Tibial nerve (tissue), 4 donors: ENCODE measurements at places on chromosomes 4 and X. TPM values are rescaled to one million over a fixed set of nuclear protein-coding genes. Genes with fewer than 3 reads are reported as not detected.

Gene PRKG2
- total RNA-seq = 0.30 TPM

Gene LDB2
- total RNA-seq = 62.7 TPM

Gene MAGEB2
- not detected for total RNA-seq

Gene S100P
- not detected for total RNA-seq

Gene PCDH10
- 2.5 TPM for total RNA-seq

Gene RAB9A
- total RNA-seq = 29.4 TPM

Gene RGN
- total RNA-seq = 2.5 TPM

Gene HMX1
- not detected for total RNA-seq

Gene MAGEA10
- total RNA-seq = not detected

Gene DAPP1
- 0.42 TPM for total RNA-seq

Gene ITIH6
- not detected for total RNA-seq

Gene MTNR1A
- total RNA-seq = not detected

Gene ZDHHC9
- total RNA-seq = 19.2 TPM

Gene FAM9C
- total RNA-seq = not detected

Gene GRID2
- total RNA-seq = not detected

Gene TREX2
- 1.5 TPM for total RNA-seq

Gene CPZ
- 1.6 TPM for total RNA-seq

Gene RBMXL3
- not detected for total RNA-seq

Gene FANCB
- 2.7 TPM for total RNA-seq

Gene EREG
- total RNA-seq = 0.20 TPM

Gene TEX13B
- not detected for total RNA-seq

Gene FAM149A
- 20.1 TPM for total RNA-seq

Gene NEUROG2
- not detected for total RNA-seq

Gene PAK3
- 26.6 TPM for total RNA-seq

Gene WWC2
- total RNA-seq = 38.2 TPM

Gene CDKL2
- total RNA-seq = 0.21 TPM

Gene SPARCL1
- total RNA-seq = 312 TPM

Gene TDO2
- not detected for total RNA-seq

Gene TMSB15C
- total RNA-seq = 2.1 TPM

Gene C4orf54
- not detected for total RNA-seq

Gene SUPT20HL1
- not detected for total RNA-seq

Gene FRMPD4
- total RNA-seq = under 0.01 TPM

Gene CXorf49
- total RNA-seq = not detected

Gene AMER1
- 10.9 TPM for total RNA-seq
